ENCODE measurements at places on chromosomes 5 and 9.

- peak; percentile 56 for DNase-seq
Observed at GRCh38 chr9:36728651-36729520, 156.2 kb downstream of the MELK start.

- peak; percentile 40 for DNase-seq
Observed at GRCh38 chr9:126915281-126915816, 767 bp downstream of the RALGPS1 start.

DNA sequence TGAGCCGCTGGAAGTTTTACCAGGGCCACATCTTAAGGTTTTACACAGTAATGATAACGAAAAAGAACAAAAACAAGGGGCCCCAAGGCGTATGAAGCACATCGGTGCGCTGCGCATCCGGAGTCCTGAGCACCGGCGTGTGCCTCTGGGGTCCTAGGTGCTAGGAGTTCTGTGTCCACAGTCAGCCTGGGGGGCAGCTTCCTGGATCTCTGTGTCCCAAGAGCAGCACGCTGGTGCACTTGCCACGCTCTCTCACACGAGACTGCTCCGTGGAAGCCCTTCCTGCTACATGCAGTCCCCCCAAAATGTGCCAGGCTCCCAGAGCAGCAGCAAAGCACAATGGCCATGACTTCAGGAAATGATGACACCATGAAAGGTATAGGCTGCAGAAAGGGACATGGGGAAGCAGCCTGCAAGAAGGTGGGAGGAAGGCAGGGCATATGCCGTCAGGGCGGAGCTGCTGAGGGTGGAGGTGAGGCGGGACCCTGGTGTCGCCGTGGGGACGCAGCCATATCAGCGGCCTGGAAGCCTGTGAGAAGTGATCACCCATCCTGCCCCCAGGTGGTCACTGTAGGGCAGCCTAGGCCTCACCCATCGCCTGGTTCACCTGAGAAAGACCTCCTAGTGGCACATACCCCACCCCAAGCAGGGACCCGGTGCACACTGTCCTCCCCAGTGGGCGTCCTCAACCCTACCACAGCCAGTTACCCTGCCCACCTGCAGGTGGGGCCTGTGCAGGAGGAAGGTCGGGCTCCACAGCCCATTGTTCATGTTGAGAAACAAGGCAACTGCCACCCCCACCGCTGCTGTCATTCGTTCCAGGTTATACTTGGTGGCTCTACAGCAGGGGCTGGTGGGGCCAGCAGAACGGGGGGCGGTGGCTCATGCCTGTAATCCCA is 23.6 kb upstream of the SLC6A3 start:
- peak; percentile 22 for DNase-seq

GRCh38 chr5:122547219-122547618 is 227.7 kb upstream of the SNX2 start:
- DNase-seq: no peak

DNA sequence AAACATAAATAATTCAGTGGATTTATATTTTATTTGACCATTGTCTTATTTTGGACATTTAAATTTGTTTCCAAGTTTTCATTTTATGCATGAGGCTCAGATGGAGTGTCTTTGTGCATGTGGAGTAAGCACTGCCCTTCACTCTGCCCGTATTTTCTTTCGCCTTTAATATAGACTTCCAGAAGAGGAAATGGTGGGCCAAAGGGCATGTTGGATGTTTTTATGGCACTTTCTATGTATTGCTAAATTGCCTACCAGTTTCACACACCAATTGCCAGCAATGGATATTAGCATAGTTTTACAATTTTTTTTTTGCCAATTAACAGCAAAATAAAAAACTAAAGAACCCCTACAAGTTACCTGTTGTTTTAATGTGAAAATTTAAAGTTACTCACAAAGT is 38.4 kb downstream of the ZSWIM6 start:
- no peak for DNase-seq

DNA sequence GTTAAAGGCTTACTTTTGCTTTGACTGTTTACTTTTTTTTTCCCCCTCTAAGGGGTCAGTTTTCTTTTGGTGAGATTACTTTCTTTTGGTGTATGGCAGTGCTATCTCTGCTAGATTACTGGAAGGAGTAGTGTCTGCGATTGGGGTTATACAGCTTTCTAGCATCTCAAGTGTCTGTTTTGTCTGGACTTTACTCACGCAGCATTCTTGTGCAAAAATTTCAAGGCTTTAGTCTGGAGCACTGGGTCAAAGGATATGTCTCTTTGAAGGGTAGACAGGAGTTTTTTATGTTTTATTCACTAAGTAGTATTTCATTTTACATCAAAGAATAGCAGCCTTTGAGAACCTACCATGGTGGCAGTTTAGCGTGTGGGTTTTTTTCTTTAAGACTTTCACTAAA is 52.6 kb downstream of the NDUFS4 start:
- no peak for DNase-seq

DNA sequence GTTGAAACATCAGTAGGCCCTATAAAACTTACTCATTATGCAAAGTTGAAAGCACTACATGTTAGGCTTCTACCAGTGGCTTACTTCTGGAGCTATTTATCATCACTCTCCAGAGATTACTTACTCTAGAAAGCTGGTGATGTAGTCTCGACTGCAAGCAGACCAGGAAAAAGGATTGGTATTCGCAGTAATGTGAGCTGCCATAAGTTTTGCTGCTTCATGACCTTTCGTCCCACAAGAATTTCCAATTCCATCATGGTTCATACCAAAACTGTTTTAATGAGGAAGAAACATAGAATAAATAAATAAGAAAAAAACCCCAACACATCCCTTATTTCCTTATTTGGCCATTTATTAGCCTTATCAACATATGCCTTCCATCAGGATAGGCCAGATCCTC is 181.9 kb downstream of the ADAMTS6 start:
- no peak for DNase-seq

- no peak for DNase-seq
Observed at GRCh38 chr5:176851871-176852658, 41.7 kb downstream of the UNC5A start.

- no peak for DNase-seq
Observed at GRCh38 chr9:136550439-136551289, 4.8 kb upstream of the NOTCH1 start.

- no peak for DNase-seq
Observed at GRCh38 chr5:169265888-169266287, 35.1 kb downstream of the SLIT3 start.

- DNase-seq: no peak
Observed at GRCh38 chr5:36624277-36624676, 17.9 kb downstream of the SLC1A3 start.

DNA sequence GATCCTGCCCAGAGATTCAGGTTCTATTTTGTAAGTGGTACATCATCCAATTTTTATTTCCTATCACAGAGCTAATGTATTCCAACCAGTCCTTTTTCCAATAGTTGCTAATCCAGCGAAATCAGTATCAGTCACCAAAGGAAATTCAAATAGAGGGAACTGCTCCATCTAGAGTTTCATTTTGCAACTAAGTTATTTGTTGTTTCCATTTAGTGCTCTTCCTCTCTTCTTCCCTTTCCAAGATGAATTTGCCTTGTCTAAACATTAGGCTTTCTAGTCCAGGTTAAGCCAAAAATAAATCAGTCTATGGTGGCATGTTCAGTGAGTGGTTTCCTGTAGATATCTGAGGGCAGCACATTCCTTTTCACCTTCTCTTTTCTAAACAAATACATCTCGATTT is 79.8 kb upstream of the SPATA31D4 start:
- DNase-seq: no peak

- DNase-seq: no peak
Observed at GRCh38 chr5:115977096-115977495, 14.8 kb downstream of the LVRN start.

- DNase-seq: no peak
Observed at GRCh38 chr5:16521521-16522483, 56.2 kb upstream of the ZNF622 start.

DNA sequence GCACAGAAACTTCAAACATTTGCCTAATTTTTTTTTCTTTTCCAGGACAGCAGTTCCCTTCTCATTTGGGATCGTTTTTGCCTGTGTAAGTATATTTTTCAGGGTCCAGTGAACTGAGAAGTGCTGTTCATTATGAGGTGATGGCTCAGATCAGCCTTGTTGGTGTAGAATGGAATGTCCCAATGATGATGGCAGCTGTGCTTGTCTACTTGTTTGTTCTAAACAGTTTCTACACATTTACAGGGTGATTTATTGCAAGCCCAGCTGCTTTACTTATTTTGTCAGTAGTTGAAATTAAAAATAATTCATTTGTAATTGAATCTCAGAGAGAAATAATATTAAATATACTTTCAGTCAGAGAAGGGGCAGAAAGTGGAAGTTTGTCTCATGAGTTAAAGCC is 337.6 kb upstream of the SEMA6A start:
- no peak for DNase-seq

DNA sequence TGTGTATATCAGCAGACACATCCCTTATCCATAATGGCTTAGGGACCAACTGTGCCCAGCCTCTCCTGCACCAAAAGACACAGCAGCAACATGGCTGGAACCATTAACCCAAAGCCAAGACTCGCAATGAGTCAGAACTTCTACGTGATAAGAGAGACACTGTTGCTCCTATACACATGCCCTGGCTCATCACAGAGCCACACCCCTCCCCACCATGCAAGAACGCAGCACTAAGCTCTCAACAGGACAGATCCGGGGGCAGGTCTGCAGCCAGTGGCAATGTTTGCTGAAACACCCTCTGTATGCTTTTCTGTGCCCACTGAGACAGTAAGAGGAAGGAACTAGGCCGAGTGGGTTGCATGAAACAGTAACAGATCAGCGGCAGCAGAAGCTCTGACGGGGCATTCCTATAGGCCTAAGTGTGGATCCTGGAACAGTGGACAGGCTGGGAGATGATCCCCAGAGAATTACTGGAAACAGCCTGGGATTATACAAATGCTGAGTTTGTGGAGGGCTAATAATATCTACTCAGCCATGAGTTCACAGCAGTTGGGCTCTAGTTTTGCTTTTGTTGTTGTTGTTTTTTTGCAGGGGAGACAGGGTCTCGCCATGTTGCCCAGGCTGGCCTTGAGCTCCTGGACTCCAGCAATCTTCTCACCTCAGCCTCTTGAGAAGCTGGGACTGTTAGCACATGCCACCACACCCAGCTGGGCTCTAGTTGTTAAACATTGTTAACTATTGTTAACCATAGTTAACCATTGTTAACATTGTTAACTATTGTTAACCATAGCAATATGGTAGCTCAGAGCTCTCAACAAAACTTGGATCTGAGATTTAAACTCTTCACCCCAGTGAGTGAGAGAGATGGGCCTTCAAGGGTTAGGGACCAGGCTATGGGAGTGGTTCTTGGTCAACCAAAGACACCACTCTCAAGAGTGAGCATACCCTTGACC is 41.0 kb downstream of the B4GALT1 start:
- DNase-seq: no peak

GRCh38 chr9:37187292-37187691 is 66.9 kb downstream of the ZCCHC7 start:
- no peak for DNase-seq

DNA sequence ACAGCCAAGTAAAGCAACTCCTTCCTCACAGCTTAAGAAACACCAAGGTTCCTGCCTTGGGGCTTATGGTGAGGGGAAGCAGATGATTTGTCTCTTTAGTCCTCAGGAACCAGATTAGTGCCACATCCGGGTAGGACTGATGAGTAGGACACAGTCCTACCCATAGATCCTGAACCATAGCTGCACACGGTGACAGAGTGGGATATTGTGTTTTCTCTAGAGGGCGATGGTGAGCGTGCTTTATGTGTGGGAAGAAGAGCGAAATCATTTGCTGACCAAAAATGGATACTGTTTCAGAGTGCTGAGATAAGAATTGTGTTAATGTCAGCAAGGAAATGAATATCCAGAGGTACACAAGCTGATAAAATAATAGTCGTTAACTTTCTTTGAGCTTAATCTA is 209.0 kb upstream of the FBXL7 start:
- no peak for DNase-seq

DNA sequence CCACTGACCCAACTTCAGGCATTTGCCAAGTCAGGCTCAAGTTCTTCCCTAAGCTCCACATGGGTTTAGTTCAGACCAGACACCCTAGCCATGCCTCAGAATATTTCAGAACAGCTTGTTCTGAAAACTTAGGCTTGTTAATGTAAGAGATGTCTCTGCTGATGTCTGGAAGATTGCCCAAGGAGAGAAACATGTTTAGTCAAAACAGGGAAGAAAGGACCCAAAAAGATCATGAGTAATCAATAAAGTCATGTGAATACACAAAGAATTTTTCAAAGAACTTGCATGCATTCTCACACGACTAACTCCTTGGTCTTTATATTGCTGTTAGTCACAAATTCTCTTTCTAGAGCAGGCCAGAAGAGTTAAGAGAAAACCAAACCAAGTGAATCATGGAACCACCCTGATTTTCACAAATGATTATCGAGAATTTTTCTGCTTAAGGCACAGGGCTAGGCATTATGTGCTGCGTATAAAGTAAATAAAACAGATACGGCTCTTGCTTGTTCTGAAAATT is 158.1 kb upstream of the HMHB1 start:
- no peak for DNase-seq

DNA sequence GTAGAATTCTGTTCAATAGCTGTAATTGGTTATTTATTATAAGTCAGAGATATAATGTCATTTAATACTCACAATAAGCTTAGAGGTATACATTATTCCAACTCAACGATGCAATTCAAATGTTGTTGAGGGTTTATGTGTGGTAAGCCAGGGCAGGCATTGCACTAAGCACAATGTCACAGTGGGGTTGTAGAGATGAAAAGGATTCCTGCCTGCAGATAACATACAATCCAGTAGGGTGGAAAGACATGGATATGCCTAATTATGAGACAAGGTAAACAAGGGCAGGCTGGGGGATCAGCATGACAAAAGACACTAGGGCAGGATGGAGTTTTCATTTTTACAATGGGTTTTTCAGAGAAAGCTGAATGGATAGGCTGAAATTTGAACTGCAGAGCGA is 98.7 kb upstream of the PALM2AKAP2 start:
- DNase-seq: no peak

- peak; percentile 62 for DNase-seq
Observed at GRCh38 chr5:129906177-129906887, 2.1 kb downstream of the CHSY3 start.

DNA sequence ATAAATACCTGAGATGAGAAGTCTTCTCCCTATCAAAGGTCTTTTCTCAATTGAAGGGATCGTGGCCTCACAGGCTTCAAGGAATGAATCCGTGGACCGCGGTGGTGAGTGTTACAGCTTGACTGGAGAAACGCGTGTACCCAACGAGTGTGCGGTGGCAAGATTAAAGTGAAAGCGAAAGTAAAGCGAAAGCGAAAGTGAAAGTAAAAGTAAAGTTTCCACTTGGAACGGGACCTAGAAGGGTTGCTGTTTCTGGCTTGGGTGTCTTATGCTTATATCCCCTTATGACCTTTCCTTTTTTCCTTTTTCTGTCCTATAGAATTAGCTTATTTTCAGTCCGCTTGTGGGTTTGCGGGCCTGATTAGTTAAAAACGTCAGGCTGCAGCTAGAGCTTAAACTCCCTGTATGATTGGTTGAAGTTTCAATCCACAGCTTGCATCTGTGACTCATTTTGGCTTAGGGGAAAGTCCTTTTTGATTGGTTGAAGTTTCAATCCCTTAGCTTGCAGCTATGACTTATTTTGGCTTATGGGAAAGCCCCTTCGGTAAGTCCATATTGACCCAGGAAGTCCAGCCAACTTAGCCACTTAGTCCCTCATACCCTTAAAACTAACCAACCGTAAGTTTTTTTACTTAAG is 924.3 kb upstream of the CDH10 start:
- DNase-seq: no peak
